ENCODE measurements at places on chromosomes 12 and 14.

GRCh38 chr12:26239852-26240815, 44.8 kb downstream of the SSPN start:
- no peak for DNase-seq

GRCh38 chr12:3364661-3365462, 126.1 kb upstream of the PRMT8 start:
- DNase-seq: no peak

DNA sequence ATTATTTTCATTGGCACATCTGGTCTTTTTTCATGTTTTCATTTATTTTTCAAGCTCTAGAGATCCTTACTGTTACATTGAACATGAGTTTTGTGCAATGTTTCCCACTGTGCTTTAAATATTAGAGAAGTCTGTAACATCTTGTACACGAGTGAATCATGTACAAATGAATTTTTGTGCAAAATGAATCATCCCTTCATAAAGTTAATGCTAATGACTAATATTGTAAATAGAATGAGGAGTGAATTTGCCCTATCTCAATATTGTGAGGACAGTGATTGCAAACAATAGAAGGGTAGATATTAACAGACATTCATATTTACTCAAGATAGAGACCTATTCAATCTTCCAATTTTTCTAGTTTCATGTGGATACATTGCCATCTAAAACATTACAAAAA, 463.3 kb upstream of the FOXG1 start:
- no peak for DNase-seq

DNA sequence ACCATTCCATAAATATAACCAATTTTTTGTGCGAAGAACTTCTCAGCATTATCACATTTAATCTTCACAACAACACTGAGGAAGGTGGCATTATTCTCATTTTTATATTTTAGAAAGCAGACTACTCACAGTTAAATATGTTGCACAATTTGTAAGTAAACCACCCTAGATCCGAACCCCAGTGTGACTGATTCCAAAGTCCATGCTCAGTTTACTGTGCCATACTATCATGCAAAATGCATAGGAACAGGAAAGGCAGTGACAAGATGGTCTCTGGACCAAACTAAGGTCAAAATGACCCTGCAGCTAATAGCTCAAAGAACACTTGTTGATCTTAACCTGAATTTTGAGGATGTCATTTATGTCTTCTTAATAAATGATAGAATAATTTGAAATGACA, 185.4 kb downstream of the GXYLT1 start:
- DNase-seq: no peak

- DNase-seq: no peak
Observed at GRCh38 chr12:1174659-1175058, 183.6 kb downstream of the ERC1 start.

- no peak for DNase-seq
Observed at GRCh38 chr14:69693801-69694729, 72.9 kb upstream of the SRSF5 start.
